Hematopoietic multipotent progenitor cell treated with erythropoietin and hydrocortisone succinate and interleukin-3 and kit ligand, for 15 days (in vitro differentiated cells): ENCODE measurements at places on chromosomes 11 and 22.

DNA sequence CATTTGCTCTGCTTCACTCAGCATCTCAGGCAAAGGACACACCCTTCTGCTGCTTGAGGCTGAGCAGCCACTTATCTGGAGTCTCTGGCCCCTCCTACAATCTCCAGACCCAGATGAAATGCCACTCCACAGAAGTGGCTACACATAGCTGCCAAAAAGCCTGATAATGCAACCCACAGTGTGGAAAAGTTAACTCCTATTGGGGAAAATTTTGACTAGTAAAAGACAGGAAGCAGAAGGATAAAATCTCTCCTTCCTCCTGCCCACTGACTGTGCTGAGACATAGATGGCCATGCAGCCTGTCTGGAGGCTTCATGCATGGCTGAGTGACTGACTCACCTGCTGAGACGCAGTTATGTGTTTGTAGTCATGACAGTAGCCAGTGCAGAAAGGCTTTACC, 92.3 kb upstream of the TEAD1 start:
- DNase-seq, result no peak

- DNase-seq, result no peak
These were observed 13.9 kb downstream of the ZBED4 start for GRCh38 chr22:49867303-49868265.

DNA sequence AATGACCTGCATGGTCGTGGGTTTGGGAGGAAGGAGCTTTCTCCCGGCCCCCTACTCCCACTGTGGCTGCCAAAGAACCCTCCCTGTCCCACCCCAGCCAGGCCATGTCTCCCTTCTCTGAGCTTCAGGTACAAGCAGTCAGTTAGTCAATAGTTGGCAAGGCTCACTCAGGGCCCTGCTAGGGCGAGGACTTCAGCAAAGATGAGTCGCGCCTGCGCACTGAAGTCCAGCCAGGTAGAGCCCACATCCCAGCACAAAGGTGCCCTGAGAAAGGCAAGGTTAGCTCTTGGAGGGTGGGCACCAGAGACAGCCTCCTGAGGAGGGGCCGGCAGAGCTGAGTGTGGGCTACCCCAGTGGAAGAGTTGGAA, 11.1 kb downstream of the C11orf86 start:
- no peak for DNase-seq

- DNase-seq, result no peak
These were observed 14.6 kb upstream of the ANO1 start for GRCh38 chr11:70063555-70063954.

GRCh38 chr11:65032216-65032615, 5.0 kb downstream of the SNX15 start:
- DNase-seq, result no peak

GRCh38 chr11:110903378-110903777, 191.1 kb upstream of the ARHGAP20 start:
- DNase-seq, result no peak

DNA sequence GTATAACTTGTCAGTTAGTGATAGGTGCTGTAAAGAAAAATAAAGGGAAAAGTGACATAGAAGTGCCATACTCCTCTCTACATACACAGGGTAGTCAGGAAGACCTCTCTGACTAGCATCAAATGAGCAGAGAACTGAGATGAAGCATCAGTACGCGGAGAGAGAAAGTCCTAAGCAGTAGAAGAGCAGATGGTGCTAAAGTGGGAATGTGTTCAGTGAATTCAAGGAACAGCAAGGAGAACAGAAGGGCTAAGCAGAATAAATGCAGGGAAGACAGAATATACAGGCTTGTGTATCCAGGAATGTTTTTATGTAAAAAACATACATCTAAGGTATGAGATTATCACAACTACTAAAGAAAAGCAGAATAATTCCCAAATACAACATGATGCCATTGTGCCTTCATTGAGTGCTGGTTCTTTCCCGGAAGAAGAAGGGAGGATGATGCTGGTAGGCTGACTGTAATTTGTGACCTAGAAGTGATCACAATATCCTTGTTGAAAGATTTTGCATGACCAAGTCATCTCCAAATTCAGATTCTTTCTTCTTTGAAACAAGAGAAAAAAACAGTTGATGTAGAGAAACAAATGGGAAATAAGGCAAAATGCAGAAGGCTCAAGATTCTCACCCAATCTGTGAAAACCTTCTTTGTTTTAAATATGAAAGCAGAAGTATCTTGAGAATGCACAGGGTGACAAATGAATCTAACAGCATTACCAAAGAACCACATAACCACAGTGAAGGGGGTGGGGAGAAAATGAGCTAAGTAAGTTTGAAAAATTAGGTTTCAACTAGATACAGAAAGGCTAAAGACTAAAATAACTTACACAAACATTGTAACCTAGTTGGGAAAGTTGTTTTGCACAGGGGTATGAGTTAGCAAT, 20.5 kb downstream of the MRE11 start:
- DNase-seq, result no peak

DNA sequence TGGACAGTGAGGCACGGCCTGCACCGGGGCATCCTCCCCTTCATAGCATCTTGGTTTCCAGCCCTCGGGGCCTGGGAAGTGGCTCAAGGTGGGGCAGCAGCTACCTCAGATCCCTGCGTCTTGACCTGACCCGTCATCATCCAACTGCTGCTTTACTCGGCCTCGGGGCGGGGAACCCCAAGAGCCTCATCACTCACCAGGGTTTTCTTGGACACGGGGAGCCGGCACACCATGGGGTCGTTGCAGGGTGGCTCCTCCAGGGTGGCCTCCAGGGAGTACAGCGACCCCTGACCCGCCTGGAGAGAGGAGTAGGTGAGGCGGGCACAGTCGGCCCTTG, 651 bp downstream of the CTSF start:
- DNase-seq, result no peak

- DNase-seq, result no peak
These were observed 87.5 kb upstream of the RRM1 start for GRCh38 chr11:4006946-4007680.

GRCh38 chr11:118735203-118735602, 55.8 kb upstream of the TREH start:
- DNase-seq, result no peak

DNA sequence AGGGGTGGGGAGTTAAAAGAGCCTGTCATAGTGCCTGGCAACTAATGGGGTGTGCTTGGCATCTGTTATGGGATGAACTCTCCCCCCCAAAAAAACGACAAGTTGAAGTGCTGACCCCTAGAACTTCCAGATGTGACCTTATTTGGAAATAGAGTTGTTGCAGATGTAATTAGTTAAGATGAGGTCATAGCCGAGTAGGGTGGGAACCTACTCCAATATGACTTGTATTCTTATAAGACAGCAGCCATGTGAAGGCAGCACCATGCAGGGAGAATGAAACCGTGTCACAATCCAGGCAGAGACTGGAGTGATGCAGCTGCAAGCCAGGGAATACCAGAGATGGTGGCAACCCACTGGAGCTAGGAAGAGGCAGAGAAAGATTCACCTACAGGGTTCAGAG, 394.5 kb downstream of the TENM4 start:
- DNase-seq, result no peak

DNA sequence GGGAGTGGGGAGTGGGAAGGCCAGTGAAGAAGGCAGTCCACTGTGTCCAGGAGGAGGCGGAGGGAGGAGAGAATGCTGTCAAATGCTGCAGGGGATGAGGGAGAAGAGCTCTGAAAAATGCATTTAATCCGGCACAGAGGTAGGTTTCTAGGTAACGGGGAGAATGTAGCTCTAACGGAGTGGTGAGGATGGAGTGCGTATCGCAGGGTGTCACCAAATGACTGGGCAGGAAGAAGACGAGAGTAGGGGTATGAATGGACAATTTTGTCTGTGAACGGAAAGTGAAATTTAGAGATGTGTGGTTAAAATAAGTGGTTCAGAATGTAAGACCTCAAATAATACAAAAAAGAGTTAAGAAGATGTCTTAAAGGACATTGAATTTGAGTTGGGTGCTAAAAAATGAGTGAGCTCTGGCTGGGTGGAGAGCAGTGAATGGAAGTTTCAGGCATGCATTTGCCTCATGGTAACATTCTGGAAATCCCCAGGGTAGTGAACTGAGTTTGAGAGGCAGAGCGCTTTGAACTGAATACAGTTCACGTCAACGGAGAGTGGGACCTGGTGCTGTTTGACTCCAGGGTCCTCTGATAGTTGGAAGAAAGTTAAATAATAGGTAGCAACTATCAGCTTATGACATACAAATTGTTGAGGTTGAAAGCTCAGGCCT, 81.3 kb upstream of the CADM1 start:
- no peak for DNase-seq

- DNase-seq, result no peak
These were observed 150.3 kb downstream of the LRRC4C start for GRCh38 chr11:41309111-41309522.

DNA sequence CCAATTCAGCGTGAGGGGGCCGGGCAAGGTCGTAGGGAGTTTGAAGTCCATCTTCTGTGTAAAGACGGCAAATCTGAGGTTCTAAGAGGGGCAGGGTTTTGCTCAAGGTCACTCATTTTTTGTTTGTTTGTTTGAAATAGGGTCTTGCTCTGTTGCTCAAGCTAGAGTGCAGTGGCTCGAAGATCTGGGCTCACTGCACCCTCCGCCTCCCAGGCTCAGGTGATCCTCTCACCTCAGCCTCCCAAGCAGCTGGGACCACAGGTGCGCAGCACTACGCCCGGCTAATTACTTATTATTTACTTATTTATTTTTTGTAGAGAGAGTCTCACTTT, 355 bp upstream of the AP1B1 start:
- DNase-seq, result no peak

- no peak for DNase-seq
These were observed 10.6 kb upstream of the RRAS2 start for GRCh38 chr11:14369598-14369997.

GRCh38 chr22:49689255-49689770, 138.4 kb downstream of the BRD1 start:
- no peak for DNase-seq

GRCh38 chr11:128206461-128206860, 380.9 kb downstream of the ETS1 start:
- DNase-seq, result no peak

DNA sequence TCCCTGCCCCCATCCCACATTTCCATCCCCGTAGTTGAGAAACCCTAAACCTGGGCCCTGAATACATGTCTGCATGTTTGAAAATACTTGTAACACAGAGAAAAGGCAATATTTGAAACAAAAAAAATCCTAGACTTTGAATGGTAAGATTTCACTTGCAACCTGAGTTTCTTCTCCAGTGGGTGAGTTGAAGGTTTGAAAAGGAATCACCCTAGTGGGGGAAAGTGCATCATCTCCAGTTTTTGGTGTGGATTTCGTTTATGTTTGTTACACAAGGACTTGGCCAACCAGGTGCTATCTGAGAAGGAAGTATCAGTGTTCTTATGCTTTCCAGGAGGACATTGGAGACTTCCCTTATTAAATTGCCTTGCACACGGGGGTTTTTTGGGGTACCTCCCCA, 90.4 kb downstream of the ABTB2 start:
- no peak for DNase-seq

- no peak for DNase-seq
These were observed 209.9 kb upstream of the NAV2 start for GRCh38 chr11:19502691-19503253.

- DNase-seq, result no peak
These were observed 16.6 kb downstream of the IL10RA start for GRCh38 chr11:118002541-118003423.

- peak; percentile 31 for DNase-seq
These were observed 12.7 kb upstream of the EMID1 start for GRCh38 chr22:29193021-29193420.

DNA sequence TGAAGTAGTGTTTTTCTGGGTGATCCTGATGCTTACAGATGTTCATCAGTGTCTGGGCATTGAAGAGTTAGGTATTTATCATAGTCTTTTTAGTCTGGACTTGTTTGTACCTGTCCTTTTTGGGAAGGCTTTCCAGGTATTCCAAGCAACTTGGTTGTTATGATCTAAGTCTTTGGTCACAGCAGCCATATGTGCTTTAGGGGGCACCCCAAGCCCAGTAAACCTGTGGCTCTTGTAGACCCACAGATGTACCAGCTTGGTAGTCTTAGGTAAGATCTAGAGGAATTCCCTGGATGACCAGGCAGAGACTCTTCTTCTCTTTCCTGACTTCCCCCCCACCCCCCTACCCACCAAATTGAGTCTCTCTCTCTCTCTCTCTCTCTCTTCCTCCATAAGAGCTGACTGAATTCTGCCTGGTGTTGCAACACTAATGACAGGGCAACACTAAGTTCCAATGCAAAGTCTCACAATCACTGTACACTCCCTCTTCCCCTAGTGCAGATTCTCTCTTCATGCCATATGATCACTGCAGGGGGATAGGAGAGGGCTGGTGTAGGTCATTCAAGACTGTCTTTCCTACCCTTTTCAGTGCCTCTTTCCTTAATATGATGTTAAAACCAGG, 24.5 kb upstream of the MMP8 start:
- no peak for DNase-seq

- DNase-seq, result no peak
These were observed 34.8 kb downstream of the EFCAB6 start for GRCh38 chr22:43777286-43777685.

DNA sequence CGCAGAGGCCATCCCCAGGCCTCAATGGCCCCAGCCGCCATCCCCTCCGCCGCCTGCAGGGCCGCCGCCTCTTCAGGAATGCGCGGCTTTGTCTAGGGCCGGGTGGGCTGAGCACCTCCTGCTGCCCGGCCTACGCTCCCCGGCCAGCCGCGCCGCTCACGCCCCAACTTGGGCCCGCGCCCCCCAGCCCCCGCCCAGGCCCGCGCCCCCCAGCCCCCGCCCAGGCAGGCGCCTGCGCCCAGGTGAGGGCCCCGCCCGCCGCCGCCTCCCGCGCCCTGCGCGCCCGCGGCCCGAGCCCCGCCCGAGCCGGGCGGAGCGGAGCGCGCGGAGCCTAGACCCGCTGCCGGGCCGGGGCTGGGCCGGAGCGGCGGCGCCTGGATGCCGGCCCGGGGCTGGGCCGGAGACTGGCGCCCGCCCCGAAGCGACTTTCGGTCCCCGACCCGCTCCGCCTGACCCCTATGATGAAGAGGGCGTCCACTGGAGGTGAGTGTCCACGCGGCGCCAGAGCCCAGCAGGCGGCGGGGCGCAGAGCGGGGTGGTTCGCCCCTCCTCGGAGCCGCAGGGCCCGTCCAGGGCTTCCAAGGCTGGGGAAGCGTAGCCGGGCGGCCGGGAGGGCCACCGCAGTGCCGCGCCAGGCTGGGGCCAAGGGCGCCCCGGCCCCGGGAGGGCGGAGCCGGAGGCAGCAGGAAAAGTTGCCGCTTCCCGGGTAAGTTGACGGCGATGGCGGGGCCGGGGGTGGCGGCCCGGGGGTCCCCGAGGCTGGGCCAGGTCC, 34.3 kb upstream of the PRODH start:
- no peak for DNase-seq
